ENCODE measurements at places on chromosomes 16 and 17.
A peak's percentile ranks its signal among the peaks of the same experiment; 100 is the strongest.

DNA sequence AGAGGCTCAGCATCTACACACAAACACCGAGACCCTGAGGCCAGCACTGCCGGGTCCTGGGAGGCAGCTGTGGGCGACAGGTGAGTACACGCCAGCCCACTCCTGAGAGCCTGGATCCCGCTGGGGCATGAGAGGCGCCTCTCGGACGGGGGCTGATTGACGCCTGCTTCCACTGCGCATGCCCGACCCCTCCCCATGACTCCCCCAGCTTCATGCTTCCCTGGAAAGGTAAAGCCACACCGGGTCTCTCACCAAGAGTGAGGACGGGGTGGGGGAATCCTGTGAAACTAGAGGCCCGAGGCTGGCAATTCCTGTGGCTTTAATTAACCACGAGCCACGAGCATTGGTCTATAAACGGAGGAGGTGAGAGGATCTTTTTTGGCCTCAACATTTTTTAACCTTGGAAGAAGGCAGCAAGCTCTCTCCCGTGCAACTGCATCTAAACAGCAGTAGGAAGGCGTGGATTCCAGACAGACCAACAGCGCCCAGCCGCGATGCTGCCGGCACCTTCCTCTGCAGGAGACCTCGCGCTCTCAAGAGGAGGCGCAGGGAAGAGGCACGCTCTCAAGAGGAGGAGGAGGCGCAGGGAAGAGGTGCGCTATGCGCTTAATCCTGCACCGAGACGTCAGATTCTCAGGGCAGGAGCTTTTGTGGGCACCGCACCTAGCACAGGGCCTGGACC, 71.8 kb upstream of the METRNL start:
- DNase-seq, result no peak

DNA sequence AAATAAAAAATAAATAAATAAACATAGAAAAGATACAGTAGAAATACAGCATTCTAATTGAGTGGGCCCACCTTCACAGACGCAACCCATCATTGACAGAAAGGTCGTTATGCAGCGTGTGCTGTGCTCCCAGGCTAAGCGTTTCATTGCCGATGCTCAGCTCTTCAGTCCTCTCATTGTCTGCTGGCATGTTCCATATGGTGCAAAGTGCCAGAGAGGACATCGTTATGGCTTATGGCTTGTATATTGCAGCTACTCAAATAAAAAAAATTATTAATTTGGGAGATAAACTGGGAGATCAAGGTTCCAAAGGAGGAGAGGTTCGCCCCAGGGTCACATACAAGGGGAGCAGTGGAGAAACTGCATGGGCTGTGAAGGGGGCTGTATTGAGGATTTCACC, 11.3 kb upstream of the UBALD2 start:
- no peak for DNase-seq

DNA sequence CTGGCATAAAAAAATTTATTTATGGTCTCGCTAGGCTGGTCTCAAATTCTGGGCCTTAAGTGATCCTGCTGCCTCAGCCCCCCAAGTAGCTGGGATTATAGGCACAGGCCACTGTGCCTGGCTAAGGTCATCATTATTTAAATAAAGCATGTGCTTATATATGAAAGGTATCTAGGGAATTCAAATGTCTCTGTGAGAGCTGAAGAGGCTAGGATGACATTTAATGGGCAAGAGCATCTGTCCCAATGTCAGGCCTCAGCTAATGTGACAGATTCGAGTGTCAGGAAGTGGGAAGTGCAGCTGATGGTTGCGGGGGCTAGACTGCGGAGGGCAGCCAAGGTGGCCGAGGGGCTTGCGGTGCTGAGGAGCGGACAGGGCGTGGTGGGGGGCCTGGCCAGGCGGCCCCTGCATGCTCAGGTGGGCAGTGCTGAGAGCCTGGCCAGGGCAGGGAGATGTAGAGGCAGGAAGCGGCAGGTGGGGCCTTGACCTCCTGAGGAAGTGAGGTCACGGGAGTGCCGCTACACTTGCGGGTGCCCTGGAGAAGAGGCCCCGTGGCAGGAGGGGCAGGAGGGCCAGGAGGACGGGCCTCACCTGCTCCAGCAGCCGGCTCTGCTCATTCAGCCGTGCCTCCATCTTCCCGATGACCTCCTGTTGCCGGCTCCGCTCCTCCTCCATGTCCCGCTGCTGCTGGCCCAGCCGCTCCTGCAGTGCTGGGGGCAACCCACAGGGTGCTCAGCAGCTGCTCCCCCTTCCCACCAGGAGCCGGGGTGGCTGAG, 12.6 kb upstream of the MRPL38 start:
- no peak for DNase-seq

DNA sequence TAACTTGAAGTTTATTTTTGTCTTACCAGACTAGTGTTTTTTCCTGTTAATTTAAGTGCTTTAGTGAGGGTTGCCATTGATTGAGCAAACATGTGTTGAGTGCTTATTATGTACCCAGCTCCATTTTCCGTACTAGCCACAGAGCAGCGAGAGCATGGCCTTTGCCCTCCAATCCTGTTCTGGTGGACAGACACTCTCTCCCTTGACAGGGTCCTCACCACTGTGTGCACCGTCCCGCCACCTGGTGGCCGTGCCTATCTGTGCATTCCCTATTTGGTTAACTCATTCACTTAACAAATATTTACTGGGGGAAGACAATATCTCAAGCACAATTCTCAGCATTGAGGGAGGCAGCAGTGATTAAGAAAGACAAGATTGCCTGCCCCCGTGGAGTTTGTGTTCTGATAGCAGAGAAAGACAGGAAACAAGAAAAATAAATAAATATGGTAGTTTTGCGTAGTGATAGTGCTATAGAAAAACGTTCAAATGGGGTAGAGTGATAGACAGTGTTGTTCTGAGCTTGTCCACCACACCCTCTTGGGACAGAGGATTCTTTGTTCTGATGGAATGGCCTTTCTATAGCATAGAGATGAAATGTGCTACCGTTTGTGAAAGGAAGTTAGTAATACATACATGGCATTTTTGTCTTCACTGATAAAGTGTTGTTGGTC, 13.0 kb downstream of the CDH13 start:
- DNase-seq, result peak; percentile 42

- DNase-seq, result no peak
These were observed 33.0 kb upstream of the PMP22 start for GRCh38 chr17:15298176-15298575.

DNA sequence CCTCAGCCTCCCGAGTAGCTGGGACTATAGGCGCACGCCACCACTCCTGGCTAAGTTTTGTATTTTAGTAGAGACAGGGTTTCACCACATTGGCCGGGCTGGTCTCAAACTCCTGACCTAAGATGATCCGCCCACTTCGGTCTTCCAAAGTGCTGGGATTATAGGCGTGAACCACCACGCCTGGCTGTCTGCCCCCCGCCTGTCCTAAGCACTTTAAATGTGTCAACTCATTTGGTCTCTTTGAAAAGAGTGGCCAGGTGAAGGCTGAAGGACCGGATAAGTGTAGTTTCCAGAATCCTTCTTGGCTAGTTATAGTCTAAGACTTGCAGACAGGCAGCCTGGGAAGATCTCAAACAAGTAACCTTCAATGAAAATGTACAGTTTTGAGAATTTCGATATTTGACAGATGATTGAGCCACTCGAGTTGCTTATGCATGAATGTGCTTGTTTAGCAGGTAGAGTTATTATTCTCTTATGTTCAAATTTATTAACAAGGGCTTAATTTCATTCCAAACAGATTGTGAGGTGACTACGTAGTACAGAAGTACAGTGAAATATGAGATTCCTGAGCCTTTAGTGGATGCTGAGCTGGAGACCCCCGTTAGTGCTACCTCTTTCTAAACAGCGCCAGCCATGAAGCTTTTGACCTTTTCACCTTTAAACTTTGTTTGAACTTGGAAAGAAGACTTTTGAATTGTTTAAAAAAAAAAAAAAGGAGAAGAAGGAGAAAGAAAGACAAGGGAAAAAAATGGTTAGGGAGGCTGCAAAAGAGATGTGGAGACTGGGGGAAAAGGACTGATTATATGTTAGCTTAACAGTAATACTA, 164.4 kb upstream of the TBX2 start:
- DNase-seq, result no peak

DNA sequence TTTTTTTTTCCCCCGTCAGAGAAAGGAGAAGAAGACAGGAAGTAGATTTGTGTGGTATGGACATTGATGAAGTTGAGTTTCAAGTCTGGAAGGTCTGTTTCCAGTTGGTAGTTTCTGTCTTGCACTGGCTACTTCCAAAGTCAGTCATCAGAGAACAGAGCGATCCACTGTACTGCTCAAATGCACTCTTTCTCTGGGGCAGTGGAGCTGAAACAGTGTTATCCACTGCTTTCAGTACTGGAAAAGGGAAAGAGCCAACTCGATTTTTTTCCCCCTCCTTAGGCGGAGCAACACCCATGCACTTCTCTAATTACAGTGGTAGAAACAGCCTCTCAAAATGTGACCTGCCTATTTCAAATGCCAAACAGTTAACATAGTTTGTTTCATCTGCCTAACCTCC, 7.4 kb downstream of the PRKCA start:
- DNase-seq, result no peak

- DNase-seq, result no peak
These were observed 230.6 kb upstream of the HSBP1 start for GRCh38 chr16:83577078-83577745.

GRCh38 chr16:75627851-75628250, 4.8 kb upstream of the ADAT1 start:
- DNase-seq, result peak; percentile 75

- peak; percentile 77 for DNase-seq
These were observed 1.7 kb downstream of the KANSL1 start for GRCh38 chr17:46191322-46192188.

- no peak for DNase-seq
These were observed 123.7 kb downstream of the SPACA3 start for GRCh38 chr17:33115366-33115765.

DNA sequence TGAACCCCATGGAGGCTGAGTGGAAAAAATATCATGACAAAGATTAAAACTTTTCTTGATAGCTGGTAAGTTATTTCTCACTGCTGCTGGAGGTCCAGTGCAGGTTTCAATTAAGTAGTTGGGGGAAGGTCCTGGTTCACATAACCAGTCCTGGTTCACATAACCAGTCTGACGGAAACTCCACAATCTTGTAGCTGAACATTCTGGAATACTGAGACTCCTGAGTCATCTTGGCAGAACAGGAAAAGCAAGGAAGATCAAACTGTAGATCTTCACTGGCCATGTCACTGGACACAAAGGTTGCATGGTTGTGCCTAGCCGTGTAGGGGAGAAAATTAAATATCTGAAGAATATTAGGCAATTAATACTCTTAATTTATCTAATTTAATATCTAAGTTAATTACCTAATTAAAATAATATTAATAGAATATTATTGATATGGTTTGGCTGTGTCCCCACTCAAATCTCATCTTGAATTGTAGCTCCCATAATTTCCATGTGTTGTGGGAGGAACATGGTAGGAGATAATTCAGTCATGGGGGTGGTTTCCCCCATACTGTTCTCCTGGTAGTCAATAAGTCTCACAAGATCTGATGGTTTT, 48.6 kb upstream of the CNTNAP4 start:
- no peak for DNase-seq

GRCh38 chr16:15643946-15644250, 944 bp upstream of the MARF1 start:
- DNase-seq, result no peak

- DNase-seq, result no peak
These were observed 25.0 kb upstream of the NGFR start for GRCh38 chr17:49469831-49470810.

DNA sequence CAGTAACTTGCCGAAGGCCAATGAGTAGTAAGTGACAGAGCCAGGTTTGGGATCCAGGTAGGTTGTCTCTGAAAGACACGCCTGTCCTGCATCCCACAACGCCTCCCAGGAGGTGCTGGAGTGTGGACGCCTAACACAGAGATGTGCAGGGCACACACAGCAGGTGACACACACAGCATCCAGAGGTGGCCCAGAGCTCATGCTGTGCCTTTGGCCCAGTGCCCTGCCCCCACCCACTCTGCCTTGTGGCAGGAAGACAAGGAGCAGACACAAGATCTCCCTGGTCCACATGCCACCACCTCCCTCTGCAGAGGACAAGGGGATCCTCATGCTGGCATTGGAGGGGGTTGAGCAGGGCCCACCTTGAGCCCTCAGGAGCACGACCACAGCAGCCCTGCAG, 14.7 kb upstream of the STH start:
- no peak for DNase-seq

- DNase-seq, result peak; percentile 16
These were observed 26.2 kb upstream of the OSGIN1 start for GRCh38 chr16:83926726-83927397.

- no peak for DNase-seq
These were observed 58.9 kb downstream of the CDH11 start for GRCh38 chr16:65062736-65063583.

DNA sequence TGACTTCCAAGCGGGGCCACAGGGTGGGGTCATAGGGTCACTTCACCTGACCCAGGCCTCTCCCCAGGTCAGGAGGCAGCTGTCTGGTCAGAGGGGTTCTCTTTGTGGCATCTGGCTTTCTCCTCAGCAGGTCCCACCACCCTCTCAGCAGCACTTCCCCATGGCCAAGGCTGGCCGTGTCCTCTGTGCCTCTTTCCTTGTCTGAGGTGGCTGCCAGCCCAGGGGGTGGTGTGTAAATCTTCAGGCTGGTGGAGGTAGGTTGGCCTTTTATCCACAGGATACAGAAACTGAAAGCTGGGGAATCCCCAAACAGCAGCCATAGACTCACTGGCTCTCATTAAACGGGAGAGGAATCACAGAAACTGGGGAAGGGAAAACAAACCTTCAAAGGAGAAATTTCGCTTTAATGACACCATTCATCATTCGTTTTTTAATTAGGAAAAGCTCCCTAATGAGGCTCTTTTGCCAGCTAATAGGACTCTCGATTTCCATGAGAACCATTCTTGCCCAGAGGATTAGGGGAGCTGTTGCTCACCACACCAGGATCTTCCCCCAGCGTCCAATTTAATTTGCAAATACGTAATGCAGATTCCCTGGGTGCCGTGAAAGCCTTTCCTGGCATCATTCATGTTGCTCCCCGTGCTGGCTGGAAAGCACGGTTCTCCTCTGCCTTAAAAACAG, 18.0 kb downstream of the C17orf75 start:
- peak; percentile 91 for DNase-seq

All from common myeloid progenitor, CD34-positive (primary cell).